Activated CD4-positive, CD25-positive, alpha-beta regulatory T cell treated with anti-CD3 and anti-CD28 coated beads, Interleukin-2, amount 50 U/mL, for 24 hours (primary cell): ENCODE measurements at places on chromosomes 2 and 18.

GRCh38 chr2:113083296-113083695, 15.5 kb downstream of the IL1F10 start:
- no peak for ATAC-seq

- no peak for ATAC-seq
These were observed 225.0 kb downstream of the LDLRAD4 start for GRCh38 chr18:13443552-13443951.

DNA sequence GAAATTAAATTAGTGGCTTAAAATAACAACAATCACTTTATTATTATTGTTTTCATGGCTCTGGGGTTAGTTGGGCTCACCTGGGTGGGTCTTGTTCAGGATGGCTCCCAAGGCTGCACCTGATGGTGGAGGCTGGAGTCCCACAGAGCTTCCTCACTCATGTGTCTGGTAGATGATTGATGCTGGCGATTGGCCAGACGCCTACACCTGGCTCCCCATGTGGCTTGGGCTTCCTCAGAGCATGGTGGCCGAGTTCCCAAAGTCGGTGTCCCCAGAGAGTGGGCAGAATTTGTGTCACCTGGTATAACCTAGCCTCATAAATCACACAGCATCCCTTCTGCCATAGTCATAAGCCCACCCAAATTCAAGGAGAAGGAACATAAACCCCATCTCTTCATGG, 18.2 kb downstream of the DBI start:
- no peak for ATAC-seq

GRCh38 chr18:23693846-23694245, 4.6 kb downstream of the LAMA3 start:
- ATAC-seq = no peak

DNA sequence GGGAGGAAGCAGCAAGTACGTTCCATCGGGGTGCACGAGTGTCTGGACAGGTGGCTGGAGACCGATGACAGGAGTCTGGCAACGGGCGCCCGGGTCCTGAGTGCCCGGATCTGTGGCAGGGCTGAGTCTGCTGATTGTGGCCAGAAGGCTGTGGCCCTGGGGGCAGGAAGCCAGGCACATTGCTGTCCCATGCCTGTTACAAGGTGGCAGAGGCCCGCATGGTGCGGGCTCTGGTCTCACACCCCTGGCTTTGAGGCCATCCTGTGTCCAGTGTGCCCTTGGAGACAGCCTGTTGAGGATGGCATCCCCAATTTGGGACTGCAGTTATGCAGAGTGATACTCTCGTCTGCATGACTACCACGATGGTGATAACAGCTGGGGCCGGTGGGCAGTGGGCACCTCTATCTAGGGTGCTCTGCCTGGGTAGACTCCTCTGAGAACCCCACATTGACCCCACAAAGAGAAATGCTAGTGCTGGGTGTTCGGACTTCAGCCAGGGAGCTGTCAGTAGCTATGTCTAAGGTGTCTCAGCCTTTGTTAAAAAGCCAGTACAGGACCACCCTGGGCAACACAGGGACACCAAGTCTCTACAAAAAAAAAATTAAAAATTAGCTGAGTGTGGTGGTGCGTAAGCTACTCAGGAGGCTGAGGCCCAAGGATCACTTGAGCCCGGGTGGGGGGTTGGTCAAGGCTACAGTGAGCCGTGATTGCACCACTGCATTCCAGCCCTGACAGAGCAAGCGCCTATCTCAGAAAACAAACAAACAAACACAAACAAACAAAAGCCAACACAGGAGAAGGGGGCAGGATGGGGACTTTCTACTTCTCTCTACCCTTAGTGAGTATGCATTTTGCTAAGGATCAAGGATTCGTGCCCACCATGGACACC, 88.3 kb downstream of the RHOB start:
- no peak for ATAC-seq

GRCh38 chr2:220057916-220058315, 430.5 kb downstream of the SLC4A3 start:
- no peak for ATAC-seq

GRCh38 chr18:13893418-13893760, 21.9 kb downstream of the MC2R start:
- peak; percentile 21 for ATAC-seq

GRCh38 chr2:8622199-8622911, 59.5 kb upstream of the ID2 start:
- ATAC-seq = no peak

DNA sequence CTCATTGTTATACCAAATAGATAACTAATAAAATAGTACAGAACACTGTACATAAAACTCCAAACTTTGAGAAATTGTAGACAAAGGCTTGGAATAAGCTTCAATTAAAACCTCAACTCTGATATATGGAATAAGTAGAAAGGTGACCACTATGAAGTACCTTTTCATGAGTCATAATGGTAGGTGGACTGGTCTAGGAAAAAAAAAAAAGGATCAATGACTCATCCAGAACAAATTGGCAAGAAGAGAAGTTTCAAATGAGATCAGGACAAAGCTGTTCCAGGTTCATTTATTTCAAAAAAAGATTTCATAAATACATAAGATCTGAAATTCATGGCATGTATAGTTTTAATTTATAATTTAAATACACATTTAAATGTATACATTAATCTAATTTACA, 769.7 kb downstream of the SUCLG1 start:
- no peak for ATAC-seq

DNA sequence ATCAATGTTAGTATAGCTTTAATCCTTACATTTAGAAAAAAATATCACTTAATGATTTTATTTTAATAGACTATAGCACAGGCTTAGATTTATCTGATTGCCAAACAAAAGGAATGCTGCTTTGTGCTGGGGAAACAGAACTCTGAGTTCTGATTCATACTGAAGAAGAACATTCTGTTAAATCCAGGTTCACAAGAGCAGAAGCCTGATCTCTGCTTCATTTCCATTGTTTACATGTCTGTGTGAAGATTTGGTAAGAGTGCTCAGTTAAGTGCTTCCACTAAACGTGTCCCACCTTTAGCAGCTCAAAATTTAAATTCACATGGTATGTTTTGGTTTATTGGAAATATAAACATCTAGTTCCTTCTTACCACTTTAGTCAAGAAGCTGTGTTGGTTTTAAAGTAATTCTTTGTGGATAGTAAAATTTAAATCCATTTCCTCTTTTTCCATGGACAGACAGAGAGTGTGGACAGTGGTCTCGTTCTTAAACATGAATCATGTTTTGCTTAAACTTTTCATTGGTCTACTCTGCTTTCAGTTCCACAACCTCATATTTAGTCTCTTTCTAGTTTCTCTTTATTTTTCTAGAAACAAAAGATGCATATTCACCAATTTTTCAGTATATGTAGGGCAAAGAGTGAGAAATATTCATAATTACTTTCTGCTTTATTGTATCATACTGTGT, 59.1 kb downstream of the NYAP2 start:
- ATAC-seq = no peak

DNA sequence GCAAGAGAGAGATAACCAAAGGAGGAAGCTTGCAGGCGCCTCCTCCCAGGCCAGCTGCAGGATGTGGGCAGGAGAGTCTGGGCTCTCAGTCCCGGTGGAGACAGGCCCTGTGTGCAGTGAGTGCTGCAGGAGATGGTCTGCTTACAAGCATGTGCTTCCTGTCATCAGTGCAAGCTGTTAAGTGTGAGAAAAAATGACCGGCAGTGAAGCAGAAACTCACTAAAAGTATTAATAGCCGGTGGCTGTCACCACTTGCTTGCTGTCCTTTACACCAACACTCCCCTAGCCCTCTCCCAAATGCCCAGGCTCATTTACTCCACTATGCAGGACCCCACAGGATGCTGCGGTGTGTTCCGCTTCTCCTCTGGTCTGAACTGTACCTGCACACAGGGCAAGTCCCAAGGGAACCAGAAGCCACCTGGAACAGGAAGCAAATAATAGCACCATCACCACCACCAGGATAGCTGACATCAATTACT, 435.6 kb upstream of the HS6ST1 start:
- no peak for ATAC-seq

DNA sequence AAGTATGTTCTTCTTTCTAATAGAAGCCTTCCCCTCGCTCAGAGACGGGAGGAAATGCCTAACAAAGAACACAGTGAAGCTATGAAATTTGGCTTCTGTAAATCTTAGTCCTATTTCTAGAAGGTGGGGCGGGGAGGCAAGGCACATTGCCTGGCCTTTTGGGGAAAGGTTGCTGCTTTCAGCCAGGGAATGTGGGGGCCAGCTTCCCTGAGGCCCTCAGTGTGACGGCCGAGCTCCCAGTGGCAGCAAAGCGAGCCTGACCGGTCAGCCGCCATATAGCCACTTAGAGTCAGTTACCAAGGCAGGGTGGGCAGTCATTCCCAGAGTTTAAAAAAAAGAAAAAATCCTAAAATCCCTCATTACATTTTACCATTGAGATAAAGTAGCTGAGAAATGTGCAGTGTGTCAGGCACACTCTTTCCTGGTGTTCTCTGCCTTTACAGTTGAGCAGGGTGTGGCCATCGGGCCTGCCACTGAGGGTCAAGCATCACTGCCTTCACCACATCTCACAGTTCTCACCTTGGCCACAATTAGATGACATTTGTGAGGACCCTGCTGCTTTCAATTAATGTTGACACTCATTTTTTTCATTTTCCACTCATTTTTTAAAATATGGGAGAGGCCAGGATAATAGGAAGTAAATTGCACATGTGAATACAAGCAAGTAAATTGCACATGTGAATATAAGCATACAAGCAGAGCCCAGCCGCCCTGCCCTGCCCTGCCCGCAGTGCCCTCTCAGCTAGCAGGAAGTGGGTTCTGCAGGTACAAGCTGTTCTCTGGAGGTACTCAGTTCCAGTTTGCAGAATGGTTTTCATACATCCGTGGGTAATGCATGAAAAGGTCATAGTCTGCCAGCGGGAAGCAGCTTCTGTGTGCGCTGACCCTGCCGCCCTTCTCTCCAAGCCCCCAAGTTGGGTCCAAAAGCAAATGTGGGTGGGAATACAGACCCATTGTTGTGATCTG, 76.9 kb downstream of the WDSUB1 start:
- no peak for ATAC-seq

- ATAC-seq = no peak
These were observed 17.9 kb downstream of the LAMA3 start for GRCh38 chr18:23706971-23707640.

DNA sequence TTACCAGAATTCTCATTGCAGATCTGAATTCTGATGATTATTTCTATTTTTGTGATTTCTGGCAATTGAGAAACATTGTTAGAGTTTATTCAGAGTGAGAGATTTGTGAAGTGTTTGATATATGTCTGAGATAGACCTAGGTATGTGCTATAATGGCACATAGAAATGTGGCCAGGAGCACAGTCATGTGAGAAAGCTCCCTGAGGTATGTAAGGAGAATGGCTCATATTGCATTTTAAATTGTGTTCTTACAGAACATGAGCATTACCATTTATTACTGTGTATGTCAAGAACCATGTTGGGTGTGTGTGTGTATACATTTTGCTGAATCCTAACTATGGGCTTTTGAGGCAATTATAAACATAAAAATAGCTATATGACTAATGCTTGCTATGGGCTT, 101.2 kb downstream of the RAPGEF4 start:
- no peak for ATAC-seq
